GM04504 (cell line): ENCODE measurements at places on chromosomes 4 and X.

DNA sequence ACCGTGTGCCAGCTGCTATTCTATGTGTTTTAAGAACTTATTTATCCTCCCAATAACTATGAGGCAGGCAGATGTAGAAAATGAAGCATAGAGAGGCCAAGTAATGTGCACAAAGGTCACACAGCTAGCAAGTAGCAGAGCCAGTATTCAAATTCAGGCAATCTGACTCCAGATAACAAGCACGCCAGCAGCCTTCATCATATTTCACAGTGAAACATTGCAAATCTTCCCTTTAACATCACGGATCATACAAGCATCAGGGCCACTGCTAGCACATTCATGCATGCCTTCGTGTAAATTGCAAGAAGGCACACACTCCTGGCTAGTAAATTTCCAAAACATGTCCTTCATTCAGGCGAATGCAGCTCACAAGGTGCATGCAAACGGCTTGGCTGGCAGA, 33.1 kb downstream of the MAOB start:
- no peak for DNase-seq

GRCh38 chrX:132393485-132393884, 95.4 kb downstream of the MBNL3 start:
- no peak for DNase-seq

- DNase-seq, result no peak
Observed at GRCh38 chr4:136741468-136741867, 790.8 kb downstream of the PCDH18 start.

DNA sequence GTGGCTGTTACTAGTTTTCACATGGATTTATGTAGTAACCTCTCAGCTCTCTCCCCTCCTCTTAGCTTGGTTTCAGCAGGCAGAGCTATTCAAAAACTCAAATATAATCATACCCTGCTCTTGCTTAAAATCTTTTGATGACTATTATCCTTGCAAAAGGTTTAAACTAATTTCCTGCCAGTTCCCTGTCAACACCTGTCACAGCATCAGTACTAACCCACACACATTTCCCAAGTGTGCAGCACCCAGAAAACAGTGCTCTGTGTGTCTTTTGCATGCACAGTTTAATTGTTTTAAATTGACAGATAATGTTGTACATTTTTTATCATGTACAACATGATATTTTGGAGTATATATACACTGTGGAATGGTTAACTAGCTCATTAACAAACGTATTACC, 202.0 kb downstream of the PAPSS1 start:
- DNase-seq, result no peak

GRCh38 chr4:24751926-24752539, 43.3 kb upstream of the SOD3 start:
- no peak for DNase-seq

DNA sequence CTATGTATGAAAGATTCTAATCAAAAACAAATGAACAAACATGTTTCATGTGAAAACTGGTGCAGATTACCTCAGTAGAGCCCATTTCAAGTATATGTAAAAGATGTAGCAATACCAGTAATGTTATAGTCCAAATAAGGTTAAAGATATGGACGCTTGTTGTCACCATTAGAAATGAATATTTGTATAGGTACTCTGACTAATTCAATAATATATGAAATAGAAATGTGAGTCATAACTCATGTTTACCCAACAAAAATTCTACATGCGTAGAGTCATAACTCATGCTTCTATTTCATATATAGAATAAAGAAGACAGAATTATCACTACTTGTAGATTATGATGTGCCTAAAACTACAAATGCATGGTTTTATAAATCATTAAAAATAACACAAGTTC, 739.1 kb upstream of the DIAPH2 start:
- no peak for DNase-seq

- DNase-seq, result no peak
Observed at GRCh38 chr4:26253968-26254367, 66.8 kb upstream of the RBPJ start.

DNA sequence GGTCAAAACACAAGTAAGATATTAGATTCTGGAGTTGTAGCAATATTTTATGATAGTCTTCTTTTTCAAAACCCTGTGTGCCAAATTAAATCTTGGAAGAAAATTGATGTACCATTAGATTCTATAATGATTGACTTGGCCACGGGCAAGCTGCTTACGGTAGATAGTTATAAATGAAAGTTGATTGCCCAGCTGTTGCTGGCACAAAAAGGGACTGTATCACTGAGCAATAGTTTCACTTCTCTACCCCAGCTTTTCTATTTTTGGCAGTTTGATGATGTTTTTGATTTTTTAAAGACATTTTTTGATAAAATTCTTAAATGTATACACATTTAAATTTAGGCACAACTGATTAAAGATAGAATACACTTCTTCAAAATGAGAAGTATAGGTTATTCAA, 333.3 kb downstream of the TRAM1L1 start:
- no peak for DNase-seq
